ENCODE measurements at places on chromosomes 3 and 15. TPM values are rescaled to one million over a fixed set of nuclear protein-coding genes. Genes with fewer than 3 reads are reported as not detected.

- no peak for DNase-seq
Observed at GRCh38 chr15:25486051-25486450, 47.2 kb upstream of the UBE3A start.

GRCh38 chr3:153293265-153293664, 131.2 kb downstream of the RAP2B start:
- no peak for DNase-seq

- no peak for DNase-seq
Observed at GRCh38 chr3:31966978-31967591, 14.0 kb downstream of the OSBPL10 start.

The ZBBX gene
- not detected for total RNA-seq
